ENCODE measurements at places on chromosomes 6 and 20.
A peak's percentile ranks its signal among the peaks of the same experiment; 100 is the strongest.

- no peak for DNase-seq
These were observed 59.8 kb downstream of the SOD2 start for GRCh38 chr6:159633196-159633595.

DNA sequence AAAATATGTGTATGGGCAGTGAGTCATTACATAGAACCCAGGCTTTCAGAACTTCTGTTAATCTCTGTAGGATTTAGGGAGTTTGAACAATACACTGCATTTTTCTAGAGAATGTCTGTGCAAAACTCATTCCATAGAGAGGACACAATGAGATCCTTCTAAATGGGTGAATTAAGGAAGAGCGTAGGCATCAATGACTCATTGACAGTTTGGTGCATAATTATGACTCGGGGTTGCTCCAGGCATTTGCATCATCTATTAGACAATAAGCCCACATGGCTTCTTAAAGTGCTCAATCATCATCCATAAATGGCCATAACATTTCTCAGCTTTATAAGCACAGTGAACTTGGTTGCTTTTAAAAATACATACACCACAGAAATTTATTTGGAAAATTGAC lies 625.5 kb downstream of the CDH26 start:
- no peak for DNase-seq

- DNase-seq: no peak
These were observed 27.0 kb upstream of the ANKEF1 start for GRCh38 chr20:10007747-10008146.

DNA sequence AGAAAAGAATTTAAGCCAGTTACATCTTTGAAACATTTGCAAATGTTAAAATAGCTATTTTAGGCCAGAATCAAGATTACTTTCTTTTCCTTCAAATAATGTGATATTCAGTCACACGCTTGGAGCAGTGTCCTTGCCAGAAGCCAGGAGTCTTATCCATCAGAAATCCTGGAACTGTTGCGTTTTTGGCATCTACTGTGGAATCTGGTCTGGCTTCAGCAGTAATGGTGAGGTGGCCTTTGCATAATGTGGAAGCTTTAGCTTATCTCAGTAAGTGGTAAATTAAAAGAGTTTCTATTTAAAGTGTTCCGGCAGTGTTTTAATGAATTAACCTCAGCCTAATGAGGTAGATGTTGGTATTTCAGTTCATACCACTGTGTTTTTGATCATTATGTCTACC lies 97.6 kb downstream of the FIG4 start:
- no peak for DNase-seq

DNA sequence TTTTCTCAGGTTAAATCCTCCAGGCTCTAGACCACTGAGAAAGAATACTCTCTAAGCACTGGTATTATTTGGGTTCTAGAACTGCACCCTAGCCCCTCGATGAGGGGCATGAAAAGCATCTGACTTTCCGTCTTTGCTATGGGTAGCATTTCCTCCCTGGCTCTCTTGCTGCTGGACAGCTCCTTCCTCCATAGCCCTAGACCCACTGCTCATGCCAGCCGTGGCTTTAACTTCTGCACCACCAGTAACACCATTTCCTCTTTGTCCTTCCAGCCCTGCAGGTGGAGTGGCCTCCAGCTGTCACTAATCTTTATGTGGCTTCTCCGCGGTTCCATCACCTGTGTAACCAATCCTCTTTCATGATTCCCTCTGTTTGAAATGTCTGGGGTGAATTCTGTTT lies 194.9 kb downstream of the SCP2D1 start:
- DNase-seq: no peak

DNA sequence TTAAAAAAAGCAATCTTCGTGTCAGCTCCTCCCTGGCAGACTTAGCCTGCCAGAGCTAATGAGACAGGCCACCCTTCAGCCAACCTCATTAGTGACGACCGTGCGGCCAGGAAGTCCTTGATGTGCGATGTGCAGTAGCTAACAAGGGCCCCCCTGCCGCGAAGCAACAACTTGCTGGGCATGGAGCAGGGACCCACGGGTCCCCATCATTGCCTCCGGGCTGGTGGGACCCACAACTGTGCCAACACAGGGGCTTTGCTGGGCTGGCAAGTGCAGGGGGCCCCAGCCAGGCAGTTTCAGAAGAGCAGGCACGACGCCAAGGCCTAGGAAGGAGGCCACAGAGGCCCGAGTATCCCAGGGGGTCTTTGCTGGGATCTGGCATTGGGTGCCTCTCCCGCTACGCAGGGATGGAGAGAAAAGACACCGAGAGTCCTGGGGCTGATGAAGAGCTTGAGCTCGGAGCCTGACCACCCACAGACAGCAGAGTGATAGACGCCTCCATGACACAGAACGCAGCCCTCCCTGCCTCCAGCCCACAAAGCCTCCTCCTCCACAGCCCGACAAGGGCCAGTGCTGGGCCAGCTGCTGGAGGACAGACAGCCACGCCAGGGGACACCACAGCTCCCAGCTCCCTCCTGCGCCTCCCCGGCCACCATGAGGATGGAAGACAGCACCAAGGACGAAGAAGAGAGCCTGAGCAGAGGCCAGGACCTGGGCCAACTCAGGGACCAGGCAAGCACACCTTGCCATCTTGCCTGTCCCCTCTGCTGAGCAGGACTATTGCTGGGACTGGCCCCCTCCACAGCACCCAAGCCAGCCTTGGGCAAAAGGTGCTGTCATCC lies 96.6 kb downstream of the YTHDF1 start:
- DNase-seq: no peak

GRCh38 chr6:15443119-15443830 lies 197.4 kb downstream of the JARID2 start:
- no peak for DNase-seq

DNA sequence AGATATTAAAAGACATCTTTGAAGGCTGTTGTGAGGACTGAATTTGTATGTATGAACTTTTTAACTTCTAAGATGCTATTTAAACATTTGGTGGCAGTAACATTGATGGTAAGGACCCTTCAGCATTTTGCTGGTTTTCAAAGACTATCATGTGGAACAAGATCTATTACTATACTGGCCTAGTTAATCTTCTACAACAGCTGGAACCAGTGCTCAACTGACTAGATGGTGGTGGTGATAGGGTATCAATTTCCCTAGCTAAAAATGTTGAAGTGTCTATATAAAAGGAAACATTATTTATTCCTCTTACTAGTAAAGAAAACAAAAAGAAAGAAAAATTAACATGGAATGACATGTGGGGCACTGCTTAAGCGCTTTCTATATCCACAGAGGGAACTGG lies 195.7 kb downstream of the TASP1 start:
- DNase-seq: no peak

DNA sequence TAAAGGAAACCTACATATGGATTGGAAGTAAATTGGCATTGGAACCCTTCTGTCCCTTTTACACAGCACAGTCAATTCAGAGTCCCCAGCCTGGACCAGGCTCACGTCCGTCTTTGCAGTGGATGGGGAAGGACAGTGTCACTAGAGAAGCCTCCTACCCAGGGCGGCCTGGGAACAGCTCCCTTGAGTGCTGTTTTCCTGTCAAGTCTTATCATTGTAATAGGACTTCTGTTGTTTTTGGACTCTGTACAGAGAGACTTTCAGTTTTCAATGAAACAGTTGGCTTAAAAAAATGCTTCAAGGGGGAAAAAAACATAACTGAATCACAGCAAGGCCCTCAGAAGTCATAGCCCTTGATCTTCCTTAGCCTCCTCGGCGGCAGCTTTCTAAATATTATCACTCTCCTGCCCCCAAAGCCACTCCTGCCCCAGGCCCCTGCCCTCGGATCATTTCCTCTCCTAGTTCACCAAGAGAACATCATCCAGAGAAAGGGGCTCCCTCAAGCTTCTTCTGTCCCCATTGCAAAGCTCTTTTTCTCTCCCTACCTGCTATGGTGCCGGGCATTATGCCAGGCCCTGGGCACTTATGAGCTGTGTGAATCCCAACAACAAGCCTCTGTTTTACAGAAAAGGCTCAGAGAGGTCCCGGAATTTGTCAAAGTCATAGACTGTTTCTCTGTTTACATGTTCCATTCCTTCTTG lies 37.8 kb upstream of the CNKSR3 start:
- DNase-seq: no peak

DNA sequence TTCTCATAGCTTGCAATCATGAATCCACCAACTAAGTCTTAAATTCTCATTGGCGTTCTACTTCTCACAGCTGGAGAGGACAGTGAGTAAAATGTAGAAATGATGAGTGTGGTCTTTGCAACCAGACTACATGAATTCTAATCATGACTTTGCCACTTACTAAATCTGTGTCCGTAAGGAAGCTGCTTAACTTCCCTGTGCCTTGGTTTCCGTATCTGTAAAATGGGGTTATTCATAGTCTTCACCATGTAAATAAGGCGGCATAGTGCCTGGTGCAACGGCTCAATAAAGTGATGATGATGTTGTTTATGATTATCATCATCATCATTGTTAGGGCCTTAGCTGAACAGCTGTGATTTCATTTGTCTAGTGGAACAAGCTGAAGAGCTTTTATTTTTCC lies 12.6 kb downstream of the CFAP206 start:
- DNase-seq: no peak

DNA sequence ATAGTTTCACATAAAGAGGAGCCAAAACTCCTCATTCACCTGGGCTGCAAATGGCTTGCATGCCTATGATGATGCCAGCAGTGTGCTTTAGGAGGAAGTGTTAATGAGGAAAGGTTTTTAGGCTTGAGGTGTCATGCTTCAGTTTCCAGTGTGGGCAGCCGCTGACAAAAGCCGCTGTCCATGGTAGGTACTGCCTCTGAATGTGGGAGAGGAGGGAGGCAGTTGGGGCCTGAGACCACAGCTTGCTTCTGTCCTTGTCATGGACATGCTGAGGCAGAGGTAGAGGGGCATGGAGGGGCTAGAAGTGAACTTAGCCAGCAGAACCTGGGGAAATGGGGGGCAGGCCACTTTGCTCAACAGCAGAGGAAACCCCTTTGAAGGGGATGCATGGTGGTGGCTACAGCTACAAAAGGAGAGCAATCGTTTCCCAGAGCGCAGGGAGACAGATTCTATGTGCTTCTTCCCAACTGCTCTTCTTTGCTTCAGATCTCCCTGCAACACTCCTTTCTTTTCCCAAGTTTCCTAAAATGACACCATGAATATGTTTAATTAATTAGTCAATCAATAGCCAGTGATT lies 372.1 kb upstream of the CNR1 start:
- no peak for DNase-seq

- no peak for DNase-seq
These were observed 82.6 kb downstream of the DOK5 start for GRCh38 chr20:54557806-54558590.

DNA sequence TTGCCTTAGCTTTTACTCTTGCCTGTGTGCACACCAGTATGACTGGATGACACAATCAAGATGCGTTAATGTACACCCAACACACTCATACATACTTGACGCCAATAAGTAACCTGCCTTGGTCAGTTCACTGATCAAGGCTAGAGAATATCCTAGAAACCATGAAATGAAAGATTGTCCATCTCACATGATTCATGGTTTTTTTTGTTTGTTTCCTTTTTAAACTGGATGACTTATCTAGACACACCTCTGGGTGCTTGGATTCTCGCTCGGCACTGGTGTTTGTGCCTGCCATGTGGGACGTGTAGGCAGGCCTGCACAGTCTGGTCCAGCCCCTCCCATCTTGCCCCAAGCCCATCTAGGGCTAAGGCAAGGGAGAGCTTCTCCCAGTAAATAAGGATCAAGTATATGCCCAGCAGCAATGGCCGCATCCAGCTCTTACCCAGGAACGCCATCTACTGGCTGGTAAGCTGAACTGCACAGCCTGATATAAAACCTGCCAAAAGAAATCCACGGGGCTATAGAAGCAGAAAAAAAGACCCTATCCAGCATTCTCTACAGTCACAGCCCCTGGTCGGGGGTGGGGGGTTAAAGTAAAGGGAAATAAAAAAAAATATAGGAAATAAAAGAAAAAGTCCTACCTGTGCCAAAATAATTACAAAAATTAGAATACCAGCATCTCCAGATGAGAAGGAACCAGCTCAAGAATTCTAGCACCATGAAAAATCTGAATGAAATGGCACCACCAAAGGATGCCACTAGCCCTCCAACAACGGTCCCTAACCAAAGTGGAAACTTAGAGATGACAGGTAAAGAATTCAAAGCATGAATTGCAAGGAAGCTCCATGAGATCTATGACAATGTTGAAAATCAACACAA lies 73.3 kb downstream of the OTOR start:
- DNase-seq: no peak

GRCh38 chr6:45487645-45488044 lies 109.9 kb upstream of the SUPT3H start:
- no peak for DNase-seq

- DNase-seq: no peak
These were observed 217.1 kb upstream of the THBS2 start for GRCh38 chr6:169470790-169471189.

- peak; percentile 19 for DNase-seq
These were observed 23.4 kb downstream of the FAM217A start for GRCh38 chr6:4055420-4056041.

GRCh38 chr20:40291493-40292135 lies 397.4 kb downstream of the MAFB start:
- DNase-seq: no peak

DNA sequence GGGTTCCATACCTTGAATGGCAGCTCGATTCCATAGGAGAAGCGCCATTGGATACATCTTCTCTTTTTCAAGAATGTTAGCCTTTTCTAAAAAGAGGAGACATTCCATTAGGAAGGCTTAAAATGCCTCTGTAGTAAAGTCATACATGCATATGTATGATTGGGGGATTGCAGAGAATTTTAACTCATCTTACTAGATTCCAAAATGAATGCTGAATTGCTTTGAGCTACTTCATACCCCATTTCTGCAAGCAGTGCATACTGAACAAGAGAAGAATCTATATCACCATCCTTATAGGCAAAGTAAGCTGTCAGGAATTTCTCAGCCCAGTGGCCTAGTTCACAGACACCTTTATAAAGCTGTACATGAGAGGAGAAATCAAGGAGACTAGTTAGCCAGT lies 80.3 kb downstream of the NDUFAF5 start:
- DNase-seq: no peak

DNA sequence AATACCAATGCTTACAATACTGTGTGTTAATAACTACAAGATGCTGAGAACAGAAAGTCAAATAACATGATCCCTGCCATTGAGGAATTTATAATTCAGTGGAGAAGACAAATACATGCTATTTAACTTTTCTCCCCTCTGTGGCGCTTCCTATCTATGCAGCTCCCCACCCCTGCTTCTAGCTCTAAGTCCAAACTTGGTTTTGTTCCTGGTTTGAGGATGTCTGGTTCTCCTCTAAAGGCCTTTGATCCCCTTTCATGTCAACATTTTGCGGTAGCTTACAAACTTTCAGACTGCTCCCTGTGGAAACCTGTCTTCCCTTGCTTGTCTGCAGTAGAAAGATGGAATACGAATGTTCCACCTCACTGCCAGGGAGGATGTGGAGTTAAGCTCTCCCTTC lies 18.4 kb upstream of the REPS1 start:
- no peak for DNase-seq

GRCh38 chr6:138285800-138286199 lies 67.5 kb upstream of the PBOV1 start:
- no peak for DNase-seq

Measured in mucosa of gallbladder (tissue), 1 donor.